ENCODE measurements at places on chromosomes 12 and 14.

DNA sequence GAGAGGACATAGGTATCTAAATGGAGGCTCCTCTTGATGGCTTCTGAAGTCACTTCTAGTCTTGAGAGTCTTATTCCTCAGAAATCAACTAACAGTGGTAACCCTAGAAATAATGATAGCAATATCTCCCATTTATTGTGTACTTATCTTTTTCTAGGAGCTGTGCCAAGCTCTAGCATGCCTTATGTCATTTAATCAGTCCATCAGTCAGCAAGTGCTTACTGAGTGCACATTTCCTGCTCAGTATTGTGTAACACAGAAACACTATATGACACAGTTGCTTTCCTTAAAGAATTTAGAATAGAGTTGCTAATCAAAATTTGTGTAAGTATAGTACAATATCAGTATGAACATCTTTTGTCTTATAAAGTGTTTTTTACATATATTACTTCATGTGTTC, 36.6 kb downstream of the KRT76 start:
- no peak for DNase-seq

DNA sequence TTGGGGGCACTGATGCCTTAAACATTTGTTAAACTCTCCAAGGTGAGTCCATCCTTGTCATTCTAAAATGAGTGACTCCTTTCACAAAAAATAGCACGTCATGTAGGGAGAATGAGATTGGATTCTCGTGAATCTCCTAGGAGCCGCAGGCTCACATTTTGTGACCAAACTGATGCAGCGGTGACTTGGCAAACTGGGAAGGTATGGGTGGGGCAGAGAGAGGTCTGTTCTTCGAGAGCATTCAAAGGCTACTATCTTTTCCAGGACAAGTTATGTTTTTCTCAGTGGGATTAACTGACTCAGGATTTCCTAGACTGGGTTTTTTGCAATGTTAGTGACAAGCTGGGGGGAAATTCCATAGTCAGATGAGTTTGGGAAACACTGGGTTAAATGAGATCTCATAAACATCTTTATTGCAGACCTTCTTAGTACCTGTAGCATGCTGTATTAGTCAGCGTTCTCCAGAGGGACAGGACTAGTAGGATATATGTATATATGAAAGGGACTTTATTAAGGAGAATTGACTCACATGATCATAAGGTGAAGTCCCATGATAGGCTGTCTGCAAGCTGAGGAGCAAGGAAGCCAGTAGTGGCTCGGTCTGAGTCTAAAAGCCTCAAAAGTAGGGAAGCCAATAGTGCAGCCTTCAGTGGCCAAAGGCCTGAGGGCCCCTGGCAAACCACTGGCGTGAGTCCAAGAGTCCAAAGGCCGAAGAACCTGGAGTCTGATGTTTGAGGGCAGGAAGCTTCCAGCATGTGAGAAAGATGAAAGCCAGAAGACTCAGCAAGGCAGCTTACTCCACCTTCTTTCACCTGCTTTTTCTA, 61.0 kb downstream of the FOXN4 start:
- no peak for DNase-seq

DNA sequence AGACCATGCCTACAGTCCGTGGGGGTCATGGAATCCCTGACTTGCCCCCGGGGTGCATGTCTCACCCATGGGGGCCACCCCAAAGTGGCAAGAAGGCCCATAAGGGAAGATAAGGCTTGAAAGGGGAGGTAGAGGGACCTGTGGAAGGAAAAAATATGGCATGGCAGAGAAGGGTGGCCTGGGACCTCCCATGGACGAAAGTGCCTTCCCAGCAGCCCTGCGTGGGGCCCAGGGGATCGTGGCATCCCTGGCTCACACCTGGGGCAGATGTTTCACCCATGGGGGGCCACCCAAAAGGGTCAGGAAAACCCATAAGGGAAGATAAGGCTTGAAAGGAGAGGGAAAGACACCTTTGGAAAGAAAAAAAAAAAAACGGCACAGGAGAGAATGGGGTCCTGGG, 264.6 kb downstream of the ALG10 start:
- no peak for DNase-seq

DNA sequence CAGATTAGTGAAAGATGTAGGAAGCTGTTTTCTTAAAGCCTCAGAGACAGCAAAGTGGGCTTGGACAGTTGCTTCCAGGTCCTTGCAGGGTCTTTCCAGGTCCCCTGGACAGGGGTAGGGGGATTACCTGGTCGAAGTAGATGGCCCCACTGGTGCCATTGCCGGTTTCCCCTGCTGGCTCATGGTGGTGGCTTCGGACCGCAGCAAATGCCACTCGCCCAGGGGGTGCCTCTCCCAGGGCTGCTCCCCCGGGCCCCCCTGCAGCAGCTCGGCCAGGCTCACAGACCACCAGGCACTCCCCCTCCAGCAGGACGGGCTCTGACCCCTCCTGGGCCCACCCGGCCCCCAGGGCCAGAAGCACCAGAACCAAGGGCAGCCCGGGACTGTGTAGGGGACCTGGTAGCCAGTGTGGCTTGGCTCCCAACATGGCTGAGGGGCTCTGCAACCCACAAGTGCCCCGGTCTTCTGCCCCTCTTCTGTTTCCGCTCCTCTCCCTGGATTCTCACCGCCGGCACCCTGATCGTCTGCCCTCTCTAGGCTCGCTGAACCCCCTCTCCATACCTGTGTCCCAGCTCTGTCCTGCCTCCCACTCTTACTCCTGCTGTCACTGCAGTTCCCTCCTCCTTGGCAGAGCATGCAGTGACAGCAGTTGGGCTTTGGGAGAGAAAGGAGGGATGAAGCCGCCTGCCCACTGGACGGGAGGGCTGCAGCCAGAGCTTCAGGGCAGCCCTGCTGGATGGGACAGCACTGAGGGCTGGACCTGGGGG, 657 bp downstream of the CBLN3 start:
- DNase-seq: no peak

DNA sequence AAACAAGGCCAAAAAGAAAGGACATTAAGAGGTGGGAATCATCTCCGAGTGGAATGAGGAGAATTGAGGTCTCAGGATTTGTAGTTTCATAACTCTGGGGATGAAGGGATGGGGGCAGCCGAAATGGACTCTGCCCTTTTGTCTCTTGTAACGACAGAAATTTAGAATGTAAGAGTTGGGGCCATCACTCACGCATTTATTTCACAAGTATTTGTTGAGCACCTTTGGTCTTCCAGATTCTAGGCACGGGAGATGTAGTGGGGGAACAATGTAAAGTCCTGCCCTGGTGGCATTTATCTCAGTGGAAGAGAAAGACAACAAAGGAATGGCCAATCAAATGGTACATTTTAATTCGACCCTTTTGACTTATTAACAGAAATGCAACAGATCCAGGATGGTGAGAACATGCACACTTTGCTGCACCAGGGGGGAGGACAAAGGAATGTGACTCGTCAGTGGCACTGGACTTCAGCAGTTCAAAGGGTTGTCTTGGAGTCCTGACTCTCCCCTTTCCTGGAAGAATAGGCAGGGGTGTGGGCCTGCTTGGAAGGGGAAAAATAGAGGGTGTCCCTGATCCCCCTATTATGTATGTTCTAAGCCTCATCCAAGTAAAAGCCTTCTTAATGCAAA, 102.0 kb downstream of the TMEM30B start:
- DNase-seq: no peak

DNA sequence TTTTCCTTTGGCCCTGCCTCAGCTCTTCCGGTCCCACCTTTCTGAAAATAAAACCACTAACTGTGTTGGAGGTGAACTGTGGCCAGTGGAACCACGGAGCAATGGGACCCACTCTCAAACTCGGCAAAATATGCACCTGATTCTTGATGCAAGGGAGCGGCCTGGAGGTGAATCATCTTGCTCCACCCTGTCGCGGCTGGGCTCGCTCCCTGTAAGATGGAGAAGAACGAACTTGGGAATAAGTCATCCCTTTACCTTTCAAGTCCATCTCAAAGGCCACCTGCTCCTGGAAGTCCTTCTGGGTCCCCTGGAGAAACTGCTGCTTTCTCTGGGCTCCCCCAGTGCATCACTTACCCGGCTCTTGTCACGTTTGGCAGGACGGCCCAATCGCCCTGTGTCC, 309.9 kb downstream of the BCL11B start:
- DNase-seq: no peak

- no peak for DNase-seq
Observed at GRCh38 chr14:23115039-23115731, 3.9 kb downstream of the CEBPE start.

GRCh38 chr12:118274066-118274465, 98.6 kb downstream of the TAOK3 start:
- no peak for DNase-seq

- no peak for DNase-seq
Observed at GRCh38 chr14:52987042-52987441, 36.2 kb upstream of the FERMT2 start.

GRCh38 chr14:73381380-73382013, 76.8 kb downstream of the NUMB start:
- DNase-seq: no peak

DNA sequence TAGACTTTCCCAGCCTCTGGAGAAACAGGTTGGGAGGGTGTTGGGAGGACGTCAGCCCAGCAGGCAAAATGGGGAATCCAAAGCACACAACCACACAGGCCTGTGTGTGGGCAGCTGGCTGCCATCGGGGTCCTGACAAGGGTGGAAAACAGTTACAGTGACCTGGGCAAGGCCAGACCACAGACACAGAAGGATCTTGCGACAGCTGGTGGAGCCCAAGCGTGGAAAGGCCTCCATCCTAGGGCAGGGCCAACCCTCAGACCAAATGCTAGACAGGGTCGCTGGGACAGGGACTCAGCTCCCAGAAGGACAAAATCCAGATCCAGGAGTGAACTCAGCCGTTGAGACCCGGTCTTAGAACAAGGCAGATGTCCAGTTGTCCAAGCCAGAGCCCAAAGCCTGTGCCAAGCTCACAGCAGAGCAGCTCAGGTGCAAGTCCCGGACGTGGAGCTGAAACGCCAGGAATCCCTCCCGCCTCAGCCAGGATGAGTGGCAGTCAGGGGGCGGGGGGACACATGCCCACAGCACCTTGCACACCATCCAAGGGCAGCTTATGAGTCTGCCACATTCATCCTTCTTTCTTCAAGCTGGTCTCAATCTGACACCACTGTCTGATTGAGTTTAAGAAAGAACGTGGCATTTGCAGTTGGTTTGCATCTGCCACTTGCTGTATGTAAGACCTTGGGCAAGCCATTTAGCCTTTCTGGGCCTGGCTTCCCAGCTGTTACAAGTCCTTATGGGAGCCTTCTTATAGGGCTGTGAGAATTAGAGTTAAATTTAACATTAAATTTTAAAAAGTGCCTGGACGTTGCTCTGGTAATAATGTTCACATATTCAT, 37.6 kb downstream of the DEGS2 start:
- no peak for DNase-seq

DNA sequence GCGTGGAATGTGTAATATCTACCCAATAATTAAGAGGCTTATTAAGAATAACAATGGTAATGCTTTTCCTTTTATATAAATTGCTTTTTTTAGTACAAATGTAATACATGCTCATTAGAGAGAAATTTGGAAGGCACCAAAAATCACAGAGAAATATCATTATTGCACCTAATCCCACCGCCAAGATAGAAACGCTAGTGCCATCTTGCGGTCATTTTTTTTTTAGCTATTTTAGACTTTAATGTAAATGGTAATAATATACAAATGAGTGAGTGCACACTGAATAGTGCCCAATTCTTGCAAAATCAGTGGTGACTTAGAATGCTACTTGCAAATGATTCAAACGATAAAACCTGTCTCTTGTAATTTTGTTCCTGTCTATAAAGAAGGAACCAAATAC, 576.8 kb upstream of the TMEM132C start:
- no peak for DNase-seq

DNA sequence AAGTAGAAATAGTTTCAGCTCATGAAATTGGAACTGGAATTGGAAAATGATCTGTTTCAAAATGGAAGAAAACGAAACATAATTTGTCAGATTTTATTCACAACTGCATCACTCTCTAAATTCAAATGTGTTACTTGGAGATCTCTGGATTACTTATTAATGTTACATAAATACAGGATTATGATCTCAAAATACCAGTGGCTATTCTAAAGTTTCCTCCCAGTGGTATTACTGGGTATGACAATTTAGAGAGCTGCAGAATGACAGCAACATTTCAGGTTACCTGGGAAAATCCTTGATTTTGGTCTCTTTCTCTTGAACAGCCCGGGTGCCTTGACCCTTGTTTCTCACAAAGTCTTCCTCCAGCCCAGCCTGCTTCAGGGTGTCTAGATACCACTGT, 14.2 kb downstream of the FAM161B start:
- no peak for DNase-seq

DNA sequence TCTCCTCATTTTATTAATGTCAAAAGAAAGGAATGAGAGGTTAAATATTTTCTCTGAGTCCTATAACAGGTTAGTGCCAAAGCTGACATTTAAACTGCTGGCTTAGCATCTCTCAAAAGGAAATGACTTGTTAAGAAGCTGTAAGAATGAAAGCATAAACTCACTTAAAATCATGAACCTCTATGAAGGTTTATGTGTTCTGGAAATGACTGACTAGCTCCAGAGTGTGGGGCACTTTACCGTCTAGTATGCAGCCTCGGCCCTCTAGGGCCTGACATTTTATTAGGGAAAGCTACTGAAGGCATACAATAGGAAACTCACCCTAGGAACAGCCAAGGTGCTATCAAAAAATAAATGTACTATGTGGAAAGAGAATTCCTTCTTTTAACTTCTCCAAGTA, 35.1 kb downstream of the SPX start:
- no peak for DNase-seq

- DNase-seq: no peak
Observed at GRCh38 chr12:55809274-55809673, 8.2 kb downstream of the SARNP start.

- DNase-seq: no peak
Observed at GRCh38 chr12:128905003-128905544, 51.8 kb downstream of the GLT1D1 start.

GRCh38 chr14:24132061-24132685, 1.7 kb downstream of the FITM1 start:
- DNase-seq: no peak

DNA sequence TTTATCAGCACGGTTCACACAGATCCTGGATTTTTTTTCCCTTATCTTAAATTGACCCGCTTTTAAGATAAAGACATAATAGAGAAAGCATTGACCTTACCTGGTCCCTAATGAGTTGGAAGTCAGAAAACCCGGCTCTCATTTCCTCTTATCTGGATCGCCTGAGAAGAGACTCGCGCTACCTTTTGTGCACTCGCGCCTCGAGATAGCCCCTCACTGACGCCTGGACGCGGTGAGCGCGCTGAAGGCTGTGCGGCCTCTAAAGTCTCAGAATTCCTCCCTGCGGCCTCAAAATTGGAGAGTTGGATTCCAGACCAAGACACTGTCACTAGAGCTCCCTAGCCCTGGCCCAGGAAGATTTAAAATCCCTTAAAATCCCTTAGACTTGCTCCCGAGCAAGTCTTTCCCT, 7.0 kb downstream of the NKX2-1 start:
- no peak for DNase-seq

GRCh38 chr14:101839236-101839635, 77.7 kb downstream of the PPP2R5C start:
- DNase-seq: no peak

GRCh38 chr12:117167769-117168168, 22.5 kb downstream of the FBXO21 start:
- DNase-seq: no peak

GRCh38 chr12:69996241-69996640, 171.2 kb downstream of the MYRFL start:
- no peak for DNase-seq
